ENCODE measurements at places on chromosomes 4 and X.

GRCh38 chrX:120755066-120755846, 120.4 kb downstream of the CT47B1 start:
- DNase-seq: no peak

DNA sequence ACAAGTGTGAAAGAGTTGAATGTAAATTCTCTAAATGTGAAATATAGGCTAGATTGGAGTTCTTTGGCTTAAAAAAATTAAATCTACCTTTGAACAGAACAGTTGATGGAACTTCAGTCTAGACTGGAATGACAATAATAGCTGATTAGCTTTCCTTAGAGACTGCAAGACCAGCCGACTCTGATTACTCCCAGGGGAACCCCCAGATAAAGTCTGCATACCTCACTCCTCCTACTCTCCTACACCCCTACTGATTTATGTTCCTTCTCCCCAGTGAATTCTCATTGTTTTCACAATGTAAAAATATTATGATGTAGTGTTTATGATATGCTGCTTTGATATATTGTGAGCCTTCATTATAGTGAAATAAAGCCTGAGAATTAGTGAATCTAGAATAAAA, 241.3 kb downstream of the CFAP299 start:
- no peak for DNase-seq

GRCh38 chrX:16671005-16671404, 21.0 kb downstream of the S100G start:
- no peak for DNase-seq

GRCh38 chr4:52606726-52607125, 52.4 kb downstream of the USP46 start:
- DNase-seq: no peak

- DNase-seq: no peak
Measured at GRCh38 chr4:166363198-166363597, 490.2 kb downstream of the TLL1 start.

- no peak for DNase-seq
Measured at GRCh38 chrX:118228041-118228440, 111.4 kb upstream of the KLHL13 start.

DNA sequence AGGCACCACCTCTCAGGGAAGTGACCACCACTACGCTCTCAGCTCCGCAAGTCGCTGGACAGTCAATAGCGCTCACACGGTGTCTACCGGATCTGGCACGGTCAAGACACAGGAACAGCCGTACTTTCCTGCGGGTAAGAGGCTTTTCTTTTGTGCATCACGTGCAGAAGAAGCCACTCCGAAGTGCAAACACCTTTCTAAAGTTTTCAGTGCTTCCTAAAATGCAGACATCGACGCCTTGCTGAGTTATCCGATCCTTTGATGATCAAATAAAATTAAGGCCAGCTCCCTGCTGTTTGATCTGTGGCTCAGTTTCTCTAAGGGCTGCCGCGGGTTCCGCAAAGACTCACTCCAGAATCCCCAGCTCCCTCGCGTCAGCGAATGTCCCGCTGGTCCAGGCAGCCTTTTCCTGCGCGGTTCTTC, 71.8 kb downstream of the FBXO8 start:
- DNase-seq: no peak

DNA sequence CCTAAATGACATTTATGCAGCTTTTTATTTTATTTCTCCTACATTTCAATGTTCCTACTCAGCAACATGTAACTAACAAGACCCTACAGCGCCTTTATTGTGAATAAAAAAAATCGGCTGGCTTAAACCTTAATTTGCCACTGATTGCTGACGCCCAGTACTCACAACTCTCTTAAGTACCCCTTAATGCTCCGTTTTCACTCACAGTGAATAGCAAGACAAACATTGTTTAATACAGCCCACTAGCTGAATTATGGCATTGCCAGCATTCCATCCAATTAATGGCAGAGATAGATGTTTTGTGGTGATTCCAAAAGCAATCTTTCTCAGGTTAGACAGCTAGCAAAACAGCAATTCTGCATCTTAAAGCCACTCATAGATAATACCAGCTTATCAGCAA, 61.1 kb downstream of the PPARGC1A start:
- no peak for DNase-seq

GRCh38 chr4:26762650-26763049, 98.0 kb upstream of the STIM2 start:
- no peak for DNase-seq

DNA sequence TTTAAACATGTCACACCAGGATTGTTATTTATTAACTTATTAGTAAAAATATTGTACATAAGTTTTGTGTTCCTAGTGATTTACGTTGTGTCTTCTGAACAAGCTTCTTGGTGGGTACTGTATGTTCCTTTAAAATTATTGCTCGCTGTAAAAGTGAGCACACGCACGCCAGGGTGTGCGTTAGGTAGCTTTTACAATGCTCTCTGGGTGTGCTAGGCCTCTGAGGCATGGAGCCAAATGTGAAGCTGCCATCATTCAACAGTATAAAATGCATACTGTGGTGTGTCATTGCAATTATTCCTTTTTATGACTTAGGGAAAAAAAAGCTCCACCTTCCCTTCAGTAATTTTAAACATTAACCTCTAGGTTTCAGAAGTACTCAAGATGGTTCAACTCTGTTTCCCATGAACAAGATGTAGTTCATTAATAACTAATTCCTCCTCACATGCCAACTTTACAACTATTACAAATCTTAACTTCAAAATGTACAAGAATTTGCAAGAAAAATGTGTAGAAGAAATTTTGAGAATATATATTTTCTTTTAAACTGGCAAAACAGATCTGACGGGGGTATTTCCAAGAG, 42.4 kb downstream of the ATOH1 start:
- no peak for DNase-seq

DNA sequence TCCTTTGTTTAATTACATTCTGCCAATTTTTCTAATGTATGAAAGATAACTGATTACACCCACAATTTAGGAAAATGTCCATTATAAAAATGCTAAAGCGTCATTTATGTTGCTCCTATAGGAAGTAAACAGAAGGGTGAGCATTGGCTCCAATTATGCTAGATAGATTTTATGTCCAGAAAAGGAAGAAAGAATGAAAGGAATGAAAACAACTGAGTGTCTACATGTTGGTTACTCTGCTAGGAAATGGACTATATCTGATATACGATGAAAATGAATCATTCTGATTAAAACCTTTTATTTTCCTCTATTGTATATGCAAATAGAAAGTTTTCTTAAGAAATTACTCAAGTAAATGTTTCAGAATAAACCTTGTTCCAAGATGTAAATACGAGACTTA, 1.6 kb downstream of the ENAM start:
- no peak for DNase-seq

- no peak for DNase-seq
Measured at GRCh38 chr4:1298461-1298860, 8.8 kb downstream of the MAEA start.

DNA sequence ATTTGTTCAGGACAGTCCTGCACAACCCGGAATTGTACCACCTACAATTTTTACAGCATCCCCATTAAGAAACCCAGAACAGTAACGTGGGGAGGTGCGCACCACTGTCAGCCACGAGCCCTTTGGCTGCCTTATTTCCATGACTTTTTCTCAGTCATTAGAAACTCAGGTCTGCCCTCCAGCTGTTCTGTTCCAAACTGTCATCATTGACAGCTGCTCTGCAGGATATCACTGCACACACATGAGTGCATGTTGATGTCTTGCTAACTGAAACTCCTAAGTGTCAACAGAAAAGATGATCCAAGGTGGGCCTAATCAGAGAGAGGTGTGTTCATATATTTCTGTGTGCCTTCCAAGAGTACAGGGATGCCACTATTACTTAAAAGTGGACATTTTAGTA, 123.4 kb downstream of the PARM1 start:
- no peak for DNase-seq

DNA sequence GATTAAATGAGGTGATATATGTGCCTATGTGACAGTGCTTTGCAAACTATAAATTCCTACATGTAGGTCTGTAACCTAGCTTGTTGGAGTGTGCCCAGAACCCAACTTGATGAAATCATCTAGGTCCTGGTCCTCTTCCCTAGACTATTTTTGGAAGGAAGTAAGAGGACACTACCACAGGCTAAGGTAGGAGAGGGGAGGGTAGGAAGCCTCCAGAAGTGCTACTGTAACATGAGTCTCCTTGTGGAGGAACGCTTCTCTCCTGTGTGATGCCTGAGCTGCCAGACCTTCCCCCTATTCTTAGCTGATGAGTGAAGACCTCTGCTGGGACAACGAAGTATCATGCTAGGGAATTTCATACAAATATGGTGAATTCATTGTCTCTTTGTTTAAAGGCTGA, 41.8 kb upstream of the IL21 start:
- DNase-seq: no peak

- no peak for DNase-seq
Measured at GRCh38 chr4:182924497-182924896, 7.3 kb upstream of the DCTD start.

DNA sequence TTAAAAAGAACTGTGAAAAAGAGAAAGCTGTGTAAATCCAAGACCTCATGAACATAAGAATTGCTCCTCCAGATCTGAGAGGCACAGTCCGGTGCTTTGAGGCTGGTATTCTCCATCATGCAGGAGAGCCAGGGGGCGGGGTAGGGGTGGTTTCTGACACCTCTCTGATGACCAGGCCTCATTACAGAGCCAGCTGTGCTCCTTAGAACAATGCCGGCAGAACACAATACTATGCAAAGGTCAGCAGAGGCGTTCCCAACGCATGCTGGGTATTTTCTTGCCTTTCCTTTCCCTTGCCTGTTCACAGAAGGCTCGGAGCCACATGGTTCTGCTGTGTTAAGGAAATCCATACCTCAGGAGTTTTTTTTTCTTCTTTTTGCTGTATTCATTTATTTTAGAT, 91.2 kb upstream of the SOD3 start:
- DNase-seq: no peak

GRCh38 chr4:2768124-2768523, 12.0 kb upstream of the TNIP2 start:
- no peak for DNase-seq

DNA sequence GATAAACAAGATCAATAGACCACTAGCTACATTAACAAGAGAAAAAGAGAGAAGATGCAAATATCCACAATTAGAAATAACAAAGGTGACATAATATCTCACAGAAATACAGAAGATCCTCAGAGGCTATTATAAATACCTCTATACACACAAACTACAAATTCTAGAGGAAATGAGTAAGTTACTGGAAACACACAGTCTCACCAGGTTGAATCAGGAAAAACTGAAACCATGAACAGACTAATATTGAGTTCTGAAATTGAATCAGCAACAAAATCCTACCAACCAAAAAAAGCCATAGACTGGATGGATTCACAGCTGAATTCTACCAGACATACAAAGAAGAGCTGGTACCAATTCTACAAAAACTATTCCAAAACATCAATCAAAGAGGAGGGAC, 211.8 kb upstream of the CPEB2 start:
- DNase-seq: no peak

DNA sequence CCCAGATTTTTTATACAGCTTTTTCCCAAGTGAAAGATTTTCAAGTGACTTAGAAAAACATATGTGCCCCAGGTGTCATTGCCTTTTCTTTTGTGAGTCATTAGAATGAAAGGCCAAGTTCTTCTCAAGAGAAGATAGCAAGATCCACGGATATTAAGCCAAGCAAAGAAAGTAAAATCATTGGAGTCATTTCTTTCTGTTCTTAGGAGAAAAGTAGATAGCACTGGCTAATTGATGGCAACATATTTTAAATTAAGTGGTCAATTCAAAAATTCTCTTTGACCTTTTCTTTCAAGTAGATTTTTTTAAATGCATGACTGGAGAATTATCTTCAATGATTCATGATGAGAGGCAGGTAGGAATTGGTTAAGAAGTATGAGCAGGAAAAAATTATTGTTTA, 94.4 kb downstream of the HHIP start:
- no peak for DNase-seq

GRCh38 chr4:41069257-41069656, 145.1 kb downstream of the APBB2 start:
- DNase-seq: no peak

DNA sequence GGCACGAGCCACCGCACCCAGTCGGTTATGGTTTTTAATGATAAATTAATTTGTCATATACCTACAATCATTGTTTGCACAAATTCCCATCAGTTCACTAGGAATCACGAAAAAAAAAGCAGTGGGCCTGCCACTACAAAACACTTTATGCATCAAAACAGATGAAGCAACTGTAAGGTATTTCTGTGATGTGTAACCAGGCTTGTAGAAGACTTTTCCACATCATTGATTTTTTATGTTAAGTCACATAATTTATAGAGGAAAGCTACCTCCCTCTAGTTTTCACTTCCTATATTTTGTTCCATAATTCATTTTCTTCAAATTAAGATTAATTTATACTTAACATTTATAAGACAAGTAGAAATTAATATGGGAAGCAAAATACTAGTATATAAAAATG, 6.7 kb upstream of the FAM200B start:
- no peak for DNase-seq

GRCh38 chrX:129653971-129654651, 645 bp downstream of the APLN start:
- DNase-seq: no peak

Data from HS-27A (cell line).